Stimulated activated CD4-positive, alpha-beta T cell treated with anti-CD3 and anti-CD28 coated beads, TNF-alpha, amount 100 ng/mL, for 4 hours (primary cell): ENCODE measurements at places on chromosomes 16 and 17.
A peak's percentile ranks its signal among the peaks of the same experiment; 100 is the strongest.

- no peak for DNase-seq
These were observed 161.0 kb downstream of the SEC14L1 start for GRCh38 chr17:77301694-77302266.

DNA sequence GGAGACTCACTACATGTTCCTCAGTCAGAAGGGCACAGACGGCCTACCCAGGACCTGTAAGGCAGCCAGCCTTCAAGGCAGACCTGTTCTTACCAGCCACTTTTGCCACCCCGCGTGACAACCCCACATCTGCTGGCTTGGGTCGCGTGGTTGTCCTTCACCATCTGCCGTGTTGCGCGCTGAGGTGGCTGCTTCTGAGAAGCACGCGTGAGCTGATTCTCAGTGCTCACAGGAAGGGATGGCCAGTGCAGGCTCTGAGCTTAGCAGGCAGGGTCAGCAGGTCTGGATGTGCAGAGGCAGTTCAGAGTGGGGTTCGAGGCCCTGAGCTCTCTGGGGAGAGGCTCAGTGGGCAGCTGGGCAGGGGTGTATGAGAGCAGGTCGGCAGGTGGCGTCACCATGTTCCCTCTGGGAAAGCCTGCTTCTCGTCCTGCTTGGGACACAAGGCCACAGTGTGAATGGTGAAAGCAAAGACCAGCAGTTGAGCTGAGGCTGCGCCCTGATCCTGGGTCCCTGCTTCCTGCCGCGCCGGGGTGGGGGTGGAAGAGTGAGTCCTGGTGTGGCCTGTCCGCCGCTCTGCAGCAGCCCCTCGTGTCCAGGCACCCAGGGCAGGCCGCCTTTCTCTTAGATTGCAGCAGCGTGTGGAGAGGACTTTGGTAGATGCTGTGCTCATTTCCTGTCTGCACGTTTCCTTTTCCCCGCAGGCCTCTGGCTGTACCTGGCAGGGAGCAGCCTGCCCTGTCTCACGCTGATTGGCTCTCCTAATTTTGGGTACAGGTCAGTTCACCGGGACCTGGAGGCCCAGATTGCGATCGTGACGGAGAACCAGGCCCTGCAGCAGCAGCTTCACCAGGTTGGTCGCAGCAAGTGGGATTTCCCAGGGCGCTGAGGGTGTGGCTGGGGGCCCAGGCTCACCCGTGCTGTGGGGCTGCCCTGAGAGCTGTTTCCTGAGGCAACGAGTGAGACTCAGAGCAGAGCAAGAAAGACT, 36.0 kb downstream of the PGS1 start:
- DNase-seq: peak; percentile 38

GRCh38 chr16:9012848-9013507, 49.3 kb upstream of the USP7 start:
- no peak for DNase-seq

GRCh38 chr16:56298948-56299596, 107.8 kb downstream of the GNAO1 start:
- no peak for DNase-seq

- DNase-seq: no peak
These were observed 53.9 kb downstream of the MYO1D start for GRCh38 chr17:32822996-32823395.

GRCh38 chr16:353404-354290, 1.1 kb upstream of the AXIN1 start:
- DNase-seq: no peak

DNA sequence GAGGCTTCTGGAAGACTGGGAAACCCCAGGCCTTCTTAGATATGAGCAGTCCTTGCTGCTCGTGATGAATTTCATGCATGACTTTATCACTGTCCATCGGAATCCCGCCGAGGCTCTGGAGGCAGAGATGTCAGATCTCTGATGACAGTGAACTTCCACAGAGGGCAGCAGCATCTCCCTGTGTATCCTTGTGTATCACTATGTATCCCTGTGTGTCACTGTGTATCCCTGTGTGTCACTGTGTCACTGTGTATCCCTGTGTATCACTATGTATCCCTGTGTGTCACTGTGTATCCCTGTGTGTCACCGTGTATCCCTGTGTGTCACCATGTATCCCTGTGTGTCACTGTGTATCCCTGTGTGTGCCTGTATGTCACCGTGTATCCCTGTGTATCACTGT, 160.2 kb upstream of the CHMP6 start:
- DNase-seq: no peak

- DNase-seq: no peak
These were observed 386.4 kb downstream of the KCNJ2 start for GRCh38 chr17:70555723-70556122.

DNA sequence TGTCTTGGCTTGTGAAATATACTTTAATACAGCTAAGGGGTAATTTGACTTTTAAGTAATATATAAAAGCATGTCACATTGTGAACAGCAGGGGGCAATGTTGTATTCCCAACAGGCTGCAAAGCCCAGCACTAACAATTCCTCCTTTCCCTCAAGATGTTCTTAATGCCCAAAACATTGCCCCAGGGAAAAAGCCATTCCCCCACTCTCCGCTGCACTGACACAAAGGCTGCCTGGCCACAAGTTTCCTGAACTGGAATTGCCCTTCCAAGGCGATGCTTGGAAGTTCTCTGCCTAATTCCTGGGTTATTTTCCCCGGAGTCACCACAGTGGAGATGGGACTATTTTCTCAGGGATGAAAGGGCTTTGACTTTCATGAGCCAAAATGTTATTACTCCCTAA, 27.2 kb downstream of the CLEC16A start:
- DNase-seq: no peak

DNA sequence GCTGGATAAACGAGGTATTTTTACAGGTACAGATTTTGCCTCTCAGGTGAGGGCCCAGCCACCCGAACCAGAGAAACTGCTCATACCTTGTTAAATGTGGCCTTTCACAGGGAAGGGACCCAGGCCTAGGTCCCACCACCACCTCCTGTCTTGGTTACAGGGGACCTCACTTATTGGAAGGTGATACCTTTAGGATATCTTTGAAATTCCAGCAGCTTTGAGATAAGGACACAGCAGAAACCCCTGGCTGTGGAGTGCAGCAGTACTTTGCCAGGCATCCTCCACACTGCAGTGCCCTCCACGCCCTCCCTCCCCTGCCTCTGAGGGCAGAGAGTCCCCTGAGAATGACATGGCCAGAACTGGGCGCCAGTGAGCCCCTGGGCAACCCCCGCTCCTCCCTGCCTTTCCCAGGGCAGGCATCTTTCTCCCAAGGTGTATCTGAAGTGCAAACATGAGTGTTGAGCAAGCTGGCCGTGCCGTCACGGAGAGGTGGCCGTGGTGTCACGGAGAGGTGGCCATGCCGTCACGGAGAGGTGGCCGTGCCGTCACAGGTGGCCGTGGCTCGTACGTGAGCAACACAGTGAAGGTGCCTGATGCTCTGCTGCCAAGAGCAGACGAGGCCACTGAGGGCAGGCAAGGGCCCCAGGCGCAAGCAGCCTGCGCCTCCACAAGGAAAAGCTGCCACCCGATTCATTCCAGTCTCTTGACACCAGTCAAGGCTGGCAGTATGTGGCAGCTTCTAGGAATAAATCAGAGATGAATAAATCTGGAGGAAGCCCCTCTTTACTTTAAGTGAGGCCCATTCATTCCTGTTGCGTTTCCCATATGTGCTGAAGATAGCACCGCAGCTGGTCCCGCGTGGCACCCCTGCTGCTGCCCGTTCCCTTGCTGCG, 134.5 kb upstream of the CHMP6 start:
- no peak for DNase-seq

- DNase-seq: no peak
These were observed 216.9 kb upstream of the CHMP6 start for GRCh38 chr17:80774643-80775281.

GRCh38 chr17:48814504-48814903, 2.5 kb downstream of the TTLL6 start:
- peak; percentile 27 for DNase-seq

- DNase-seq: no peak
These were observed 3.0 kb downstream of the SYNGR3 start for GRCh38 chr16:1992704-1993317.

GRCh38 chr17:6686026-6686425, 27.1 kb downstream of the SLC13A5 start:
- no peak for DNase-seq

DNA sequence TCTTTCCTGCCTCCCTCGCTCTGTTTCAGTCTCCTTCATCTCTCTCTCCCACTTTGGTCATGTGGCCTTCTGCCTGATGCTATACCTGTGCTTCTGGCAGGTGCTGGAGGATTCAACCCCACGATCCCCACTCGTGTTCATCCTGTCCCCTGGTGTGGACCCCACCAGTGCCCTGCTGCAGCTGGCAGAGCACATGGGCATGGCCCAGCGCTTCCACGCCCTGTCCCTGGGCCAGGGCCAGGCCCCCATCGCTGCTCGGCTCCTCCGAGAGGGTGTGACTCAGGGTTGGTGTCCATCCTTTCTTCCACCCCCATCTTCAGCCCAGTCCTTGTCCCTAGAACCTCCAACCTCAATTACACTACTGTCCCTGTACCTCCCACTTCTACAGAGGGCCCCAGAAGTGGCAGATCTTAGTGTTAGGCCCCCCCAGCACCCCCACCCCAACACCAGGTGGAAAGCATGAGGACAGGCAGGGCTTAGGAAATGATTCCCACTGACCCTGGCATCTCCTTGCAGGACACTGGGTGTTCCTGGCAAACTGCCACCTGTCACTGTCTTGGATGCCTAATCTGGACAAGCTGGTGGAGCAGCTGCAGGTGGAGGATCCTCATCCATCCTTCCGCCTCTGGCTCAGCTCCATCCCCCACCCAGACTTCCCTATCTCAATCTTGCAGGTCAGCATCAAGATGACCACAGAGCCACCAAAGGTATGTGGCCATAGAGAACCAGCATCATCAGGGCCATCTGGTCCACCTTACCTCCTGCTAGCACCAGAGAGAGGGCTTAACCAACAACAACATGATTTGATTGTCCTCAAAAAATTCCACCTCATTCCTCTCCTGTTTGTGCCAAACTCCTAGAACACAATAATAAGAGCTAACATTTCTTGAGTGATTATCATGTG, 9.7 kb upstream of the KDM6B start:
- no peak for DNase-seq

- no peak for DNase-seq
These were observed 21.1 kb upstream of the TMC5 start for GRCh38 chr16:19396555-19397011.

- DNase-seq: no peak
These were observed 87.6 kb downstream of the VPS53 start for GRCh38 chr17:627051-627450.

- DNase-seq: no peak
These were observed 13.7 kb upstream of the CSNK1D start for GRCh38 chr17:82287013-82287867.
